ENCODE measurements at places on chromosomes 3 and 15. TPM values are rescaled to one million over a fixed set of nuclear protein-coding genes. Genes with fewer than 3 reads are reported as not detected.

- no peak for DNase-seq
These were observed 585.9 kb downstream of the OTOL1 start for GRCh38 chr3:162082516-162082915.

GRCh38 chr3:146561879-146562278 lies 17.5 kb upstream of the PLSCR1 start:
- DNase-seq, result no peak

GRCh38 chr3:57545636-57546268 lies 1.6 kb upstream of the DNAH12 start:
- no peak for DNase-seq

- no peak for DNase-seq
These were observed 10.4 kb downstream of the MRPS11 start for GRCh38 chr15:88477904-88478303.

GRCh38 chr15:54091651-54092050 lies 113.4 kb downstream of the UNC13C start:
- DNase-seq, result no peak

GRCh38 chr15:100383302-100384107 lies 41.7 kb upstream of the ADAMTS17 start:
- DNase-seq, result no peak

DNA sequence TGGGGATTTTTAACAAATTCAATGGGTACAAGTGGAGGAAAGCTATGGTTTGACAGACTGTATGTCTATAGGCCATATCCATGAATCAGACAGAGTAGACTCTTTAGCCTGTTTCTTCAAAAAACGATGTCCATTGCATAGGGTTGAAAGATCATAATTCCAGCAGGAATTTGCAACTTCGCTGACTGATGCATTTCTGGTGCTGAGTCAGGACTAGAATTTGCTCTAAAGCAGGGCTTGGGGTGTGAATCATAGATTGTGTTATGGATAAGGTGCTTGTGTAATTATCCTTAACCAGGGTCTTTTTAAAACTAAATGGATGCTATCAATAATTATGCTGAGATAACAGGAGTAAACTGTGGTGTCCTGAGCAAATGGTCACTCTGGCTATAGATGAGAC lies 200.4 kb upstream of the TBC1D5 start:
- DNase-seq, result no peak

DNA sequence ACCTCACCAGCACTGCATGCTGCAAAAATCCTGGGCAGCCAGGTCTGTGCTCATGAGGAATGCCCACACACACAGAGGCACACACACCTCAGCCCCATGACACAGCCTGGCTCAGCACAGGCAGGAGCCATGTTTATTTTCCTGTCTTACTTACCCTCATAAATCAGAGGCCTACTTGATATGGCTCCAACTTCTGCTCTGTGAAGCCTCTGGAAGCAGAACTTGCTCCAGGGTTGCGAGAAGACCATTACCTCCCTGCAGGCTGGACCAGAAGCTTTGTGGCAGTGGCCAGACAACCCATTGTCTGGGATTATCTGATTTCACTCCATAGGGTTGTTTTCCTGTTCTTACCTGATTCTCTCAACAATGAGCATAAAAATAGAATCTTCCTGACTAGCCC lies 43.8 kb upstream of the CMTM8 start:
- no peak for DNase-seq

DNA sequence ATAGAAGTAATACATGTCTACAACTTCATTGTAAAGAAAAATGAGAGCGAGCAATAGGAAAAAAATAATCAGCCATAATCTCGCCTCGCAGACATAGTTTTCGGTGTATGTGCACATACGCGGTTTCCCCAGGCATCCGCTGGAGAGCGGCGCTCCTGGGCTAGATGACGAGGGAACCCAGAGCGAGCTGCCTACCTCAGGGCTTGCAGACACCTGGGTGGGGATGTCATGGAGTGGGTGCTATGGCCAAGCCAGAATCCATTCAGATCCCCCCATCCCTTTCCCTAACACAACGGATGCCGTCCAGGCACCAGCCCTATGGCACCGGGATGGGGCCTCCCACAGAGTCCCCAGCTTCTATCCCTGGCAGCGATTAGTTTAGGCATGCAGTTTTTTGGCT lies 4.5 kb upstream of the CFAP100 start:
- DNase-seq, result no peak

DNA sequence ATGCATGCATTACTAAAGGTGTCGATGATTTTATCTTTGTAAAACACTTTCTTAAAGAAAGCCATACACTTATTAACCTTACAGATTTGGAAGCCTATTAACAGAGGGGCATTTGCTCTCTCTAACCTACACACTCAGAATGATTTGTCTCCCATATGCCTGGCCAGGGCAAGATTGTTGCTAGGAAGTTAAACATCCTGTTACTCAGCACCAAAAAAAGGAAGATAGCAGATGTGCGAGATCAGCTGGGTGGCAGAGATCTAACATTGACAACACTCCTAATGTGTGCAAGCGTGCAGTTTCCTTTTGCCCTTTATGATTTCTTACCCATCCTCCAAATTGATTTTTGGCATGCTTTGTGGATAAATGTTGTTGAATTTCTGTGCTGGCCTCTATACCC lies 73.9 kb upstream of the TMEM108 start:
- no peak for DNase-seq

GRCh38 chr15:52139599-52140462 lies 27.3 kb upstream of the BCL2L10 start:
- no peak for DNase-seq

DNA sequence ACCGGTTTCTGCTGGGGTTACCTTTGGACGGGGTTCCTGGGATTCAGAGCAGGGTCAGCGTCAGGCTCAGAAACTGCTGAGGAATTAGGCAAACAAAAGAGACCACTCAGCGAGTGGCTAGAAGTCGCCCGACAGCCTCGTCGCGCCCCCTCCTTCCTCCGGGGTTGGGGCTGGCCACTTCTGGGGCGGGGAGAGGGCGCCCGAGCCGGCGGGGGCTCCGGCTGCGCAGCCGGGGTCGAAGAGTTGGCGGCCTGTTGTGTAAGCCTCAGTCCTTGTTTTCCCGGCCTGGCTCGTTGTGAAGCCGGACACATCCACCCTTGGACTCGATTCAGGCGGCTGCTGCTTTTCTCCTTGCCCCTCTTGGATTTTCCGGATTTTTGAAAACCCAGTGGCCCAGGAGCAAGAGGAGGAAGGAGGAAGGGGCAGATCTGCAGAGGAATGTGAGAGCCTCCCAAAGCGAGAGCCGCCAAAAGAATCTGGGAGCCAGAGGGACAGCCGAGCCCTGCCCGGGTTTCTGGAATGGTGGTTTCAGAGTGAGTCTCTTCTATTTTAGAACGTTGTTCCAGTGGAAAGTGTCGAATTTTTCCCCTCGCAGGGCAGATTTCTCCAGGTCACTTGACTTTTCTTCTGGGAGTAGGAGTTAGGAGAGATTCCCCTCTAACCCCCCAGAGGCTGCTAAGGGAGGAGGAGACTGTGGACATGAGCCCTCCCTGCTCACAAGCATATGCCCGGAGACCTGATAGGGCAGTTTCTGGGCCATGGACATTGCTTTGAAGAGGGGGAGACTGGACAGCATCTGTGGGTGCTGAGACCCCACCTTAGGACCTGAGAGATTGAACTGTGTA lies 666 bp downstream of the SNX33 start:
- DNase-seq, result no peak

GRCh38 chr3:157087780-157088600 lies 72.0 kb downstream of the CCNL1 start:
- no peak for DNase-seq

DNA sequence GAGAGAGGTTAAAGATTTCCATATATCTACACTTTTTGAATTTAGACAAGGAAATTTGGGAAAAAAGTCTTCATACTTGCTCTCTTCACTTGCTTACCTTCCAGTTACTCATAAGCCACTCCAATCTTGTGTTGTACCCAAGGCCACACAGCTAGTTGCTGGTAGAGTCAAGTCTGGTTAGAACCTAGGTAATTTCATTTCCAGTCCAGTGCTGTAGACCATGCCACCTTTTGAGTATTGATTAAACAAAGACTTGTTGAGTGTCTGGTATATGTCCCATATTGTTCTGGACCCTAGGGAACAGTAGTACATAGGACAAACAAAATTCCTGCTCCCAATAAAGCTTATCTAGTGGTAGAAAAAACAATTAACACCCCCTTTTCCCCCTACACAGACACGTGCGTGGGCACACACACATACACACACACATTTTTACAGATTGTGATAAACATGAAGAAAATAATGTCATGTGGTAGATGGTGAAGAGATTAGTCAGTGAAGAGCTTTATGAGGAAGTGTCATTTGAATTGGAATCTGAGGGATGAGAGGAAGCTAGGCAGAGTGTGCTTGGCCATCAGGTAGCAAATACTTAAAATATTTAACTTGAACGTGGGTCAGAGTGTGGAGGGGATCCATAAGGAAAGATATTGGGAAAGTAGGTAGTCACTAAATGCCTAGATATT lies 2.1 kb downstream of the CMC1 start:
- DNase-seq, result no peak

DNA sequence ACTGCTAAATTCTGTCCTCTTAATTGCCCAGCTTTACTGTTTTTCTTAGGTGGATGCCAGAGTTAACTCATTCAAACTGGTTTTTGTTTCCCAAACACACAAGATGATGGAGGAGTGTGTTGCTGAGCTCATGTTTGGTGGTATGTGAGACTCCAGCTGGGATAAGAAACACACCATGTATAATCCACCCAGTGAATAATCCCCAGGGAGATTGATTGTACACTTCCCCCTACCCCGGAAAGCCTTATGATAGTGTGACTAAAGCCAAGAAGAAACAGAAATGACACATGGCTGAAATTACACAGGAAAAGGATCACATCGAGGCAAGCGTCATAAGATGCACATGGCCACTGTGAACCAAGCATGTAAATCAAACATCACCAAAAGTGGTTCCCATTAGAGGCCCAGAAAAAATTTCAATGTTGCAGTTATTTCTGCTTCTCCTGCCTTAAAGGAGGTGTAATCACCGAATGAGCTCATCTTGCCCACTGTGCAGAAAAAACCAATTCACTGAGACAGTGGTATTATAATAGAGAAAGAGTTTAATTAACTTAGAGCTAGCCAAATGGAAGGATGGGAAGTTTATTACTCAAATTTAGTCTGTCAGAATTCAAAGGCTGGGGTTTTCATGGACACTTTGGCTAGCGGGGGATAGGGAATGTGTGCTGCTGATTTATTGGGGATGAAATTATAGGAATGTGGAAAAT lies 56.7 kb upstream of the MAGI1 start:
- no peak for DNase-seq

- DNase-seq, result no peak
These were observed 719.7 kb upstream of the BCHE start for GRCh38 chr3:166556955-166557354.

GRCh38 chr3:128195369-128195768 lies 42.1 kb downstream of the EEFSEC start:
- no peak for DNase-seq

DNA sequence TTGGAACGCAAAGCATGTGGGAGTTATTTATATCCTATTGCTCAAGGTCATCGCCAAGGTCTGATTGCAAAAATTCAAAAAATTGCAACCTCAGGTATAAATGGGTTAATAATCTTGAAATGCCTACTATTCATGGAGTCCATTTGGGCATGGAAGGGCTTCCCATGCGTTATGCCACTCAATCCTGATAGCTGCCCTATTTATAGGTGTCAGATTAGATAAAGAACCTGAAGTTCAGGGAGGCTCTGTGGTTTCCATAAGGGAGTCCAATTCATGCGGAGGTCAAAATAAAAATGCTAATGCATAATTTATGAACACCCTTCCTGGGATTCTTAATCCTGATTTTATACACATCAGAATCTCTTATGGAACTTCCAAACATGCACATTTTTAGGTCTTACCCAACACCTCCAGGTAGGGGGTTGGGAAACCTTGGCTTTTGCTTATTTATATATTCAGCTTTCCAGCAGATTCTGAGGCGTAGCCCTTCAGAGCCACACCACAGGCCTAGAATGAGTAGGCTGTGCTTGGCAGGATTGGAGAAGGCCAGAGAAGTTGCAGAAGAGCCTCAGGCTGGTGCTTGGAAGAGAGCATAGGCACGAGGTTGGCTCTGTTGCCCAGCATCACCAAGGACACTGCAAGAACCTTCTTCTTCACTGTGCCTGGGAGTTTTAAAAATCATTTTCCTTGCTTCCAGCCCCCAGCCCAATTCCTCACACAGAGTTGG lies 324.4 kb upstream of the CFAP20DC start:
- no peak for DNase-seq

Gene GOLGA8G
- not detected for total RNA-seq

Gene LMCD1
- 23.9 TPM for total RNA-seq

Gene JMJD7
- total RNA-seq, result 3.6 TPM

Gene ARHGEF26
- 4.6 TPM for total RNA-seq

Gene SLC28A1
- total RNA-seq, result not detected

Gene RARB
- total RNA-seq, result 17.6 TPM

Gene MON1A
- 12.4 TPM for total RNA-seq

Gene OSTN
- total RNA-seq, result not detected

Gene CAPN7
- total RNA-seq, result 28.4 TPM

Gene DPPA2
- total RNA-seq, result not detected

Gene HDC
- not detected for total RNA-seq

Gene ANKRD34C
- not detected for total RNA-seq

Gene BFSP2
- not detected for total RNA-seq

Gene ACAA1
- total RNA-seq, result 40.3 TPM
